ENCODE measurements at places on chromosomes 6 and 20.

DNA sequence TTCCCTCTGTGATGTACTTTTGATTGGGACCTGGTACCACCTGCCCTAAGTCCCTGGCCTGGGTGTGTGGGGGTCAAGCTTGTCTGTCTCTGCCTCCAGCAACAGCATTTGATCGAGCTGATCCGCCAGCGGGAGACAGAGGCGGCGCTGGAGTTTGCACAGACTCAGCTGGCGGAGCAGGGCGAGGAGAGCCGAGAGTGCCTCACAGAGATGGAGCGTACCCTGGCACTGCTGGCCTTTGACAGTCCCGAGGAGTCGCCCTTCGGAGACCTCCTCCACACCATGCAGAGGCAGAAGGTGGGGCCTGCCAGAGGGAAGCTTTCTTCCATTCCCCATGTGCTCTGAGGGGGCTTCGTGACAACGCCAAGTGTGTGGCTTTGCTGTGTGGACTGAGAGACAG lies 5.4 kb downstream of the GID8 start:
- no peak for DNase-seq

DNA sequence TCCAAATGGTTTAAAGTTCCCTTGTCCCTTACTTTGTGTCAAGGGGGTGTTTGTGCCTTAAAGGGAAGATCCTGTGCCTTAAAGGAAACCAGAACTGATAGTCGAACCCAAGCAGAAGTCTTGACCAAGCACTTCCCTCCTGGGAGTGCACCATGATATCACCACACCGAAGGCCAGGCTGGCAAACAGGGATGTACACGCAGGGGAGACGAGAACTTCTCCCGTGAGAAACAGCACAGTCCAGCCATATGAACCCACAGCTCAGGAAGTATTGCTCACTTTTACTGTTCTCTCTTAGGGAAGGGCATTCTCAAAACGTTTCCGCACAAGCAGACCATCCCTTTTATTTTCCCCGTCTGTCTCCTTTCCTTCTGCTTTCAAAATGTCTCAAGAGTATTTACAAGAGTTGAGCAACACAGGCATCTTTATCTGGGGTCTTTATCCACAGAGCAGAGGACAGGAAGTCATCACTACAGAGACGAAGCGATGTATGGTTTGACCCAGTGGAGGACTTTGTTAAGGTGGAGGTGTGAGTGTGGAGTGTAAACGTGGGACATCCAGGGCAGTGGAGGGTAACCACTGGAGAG lies 12.8 kb upstream of the SERPINB1 start:
- DNase-seq = no peak

DNA sequence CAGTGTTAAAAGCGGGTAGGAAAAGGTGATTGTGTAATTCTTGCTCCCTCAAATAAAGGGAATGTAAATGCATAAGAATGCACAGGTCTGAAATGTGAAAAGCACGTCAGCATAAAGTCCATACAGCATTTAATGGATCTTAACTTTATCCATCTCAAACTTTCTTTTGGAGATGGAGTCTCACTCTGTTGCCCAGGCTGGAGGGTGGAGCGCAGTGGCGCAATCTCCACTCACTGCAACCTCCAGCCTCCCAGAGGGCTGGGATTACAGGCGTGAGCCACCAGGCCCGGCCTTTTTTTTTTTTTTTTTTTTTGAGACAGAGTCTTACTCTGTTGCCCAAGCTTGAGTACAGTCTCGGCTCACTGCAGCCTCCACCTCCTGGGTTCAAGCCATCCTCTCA lies 33.4 kb downstream of the RNASET2 start:
- DNase-seq = no peak

- no peak for DNase-seq
These were observed 15.0 kb downstream of the RAB23 start for GRCh38 chr6:57207141-57207540.

- no peak for DNase-seq
These were observed 297.2 kb downstream of the GJA1 start for GRCh38 chr6:121732641-121733040.

GRCh38 chr20:62984666-62985443 lies 21.9 kb downstream of the BHLHE23 start:
- no peak for DNase-seq

DNA sequence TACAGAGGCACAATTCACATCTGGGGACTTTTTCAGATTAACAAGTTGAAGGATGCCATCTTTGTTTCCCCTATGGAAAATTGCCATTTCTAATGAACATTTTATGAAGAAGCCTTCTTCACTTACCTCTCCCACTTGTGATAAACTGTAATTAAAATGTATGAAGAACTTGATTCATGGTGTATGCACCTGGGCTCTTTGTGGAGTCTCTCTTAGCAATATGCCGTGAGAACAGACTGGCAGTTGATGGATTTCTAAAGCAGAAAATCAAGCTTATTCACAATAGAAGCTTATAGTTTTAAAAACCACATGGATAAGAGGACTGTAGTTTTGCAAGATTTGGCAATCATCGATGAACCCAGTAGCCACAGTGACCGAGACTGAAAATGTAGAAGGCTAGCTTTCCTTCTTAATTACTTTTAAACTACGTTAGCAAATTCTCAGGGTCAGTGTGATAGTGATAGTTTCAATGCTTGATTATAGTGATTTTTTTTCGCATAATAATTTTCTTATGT lies 270.6 kb downstream of the PRL start:
- no peak for DNase-seq

DNA sequence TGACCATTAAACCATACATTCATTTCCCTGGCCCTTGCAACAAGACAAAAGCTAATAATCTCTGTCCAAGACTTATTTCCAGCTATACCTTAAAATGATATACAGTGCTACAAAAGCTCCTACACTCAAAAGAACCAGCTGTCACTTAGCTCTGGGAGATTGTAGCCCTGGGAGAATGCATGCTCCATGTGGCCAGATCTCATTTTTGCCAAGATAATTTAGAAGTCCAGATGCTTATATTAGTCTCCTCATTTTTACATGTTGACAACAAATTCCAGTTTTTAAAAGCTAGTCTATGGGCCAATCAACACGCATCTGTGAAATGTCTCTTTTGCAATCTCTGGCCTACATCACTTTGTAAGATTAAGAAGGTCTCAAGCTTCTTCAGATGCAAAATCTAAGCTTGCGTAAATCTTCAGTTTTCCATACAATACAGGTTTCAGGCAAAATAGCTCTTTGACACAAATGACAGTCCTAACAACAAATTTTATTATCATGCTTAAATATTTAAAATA lies 27.1 kb downstream of the TASP1 start:
- no peak for DNase-seq

DNA sequence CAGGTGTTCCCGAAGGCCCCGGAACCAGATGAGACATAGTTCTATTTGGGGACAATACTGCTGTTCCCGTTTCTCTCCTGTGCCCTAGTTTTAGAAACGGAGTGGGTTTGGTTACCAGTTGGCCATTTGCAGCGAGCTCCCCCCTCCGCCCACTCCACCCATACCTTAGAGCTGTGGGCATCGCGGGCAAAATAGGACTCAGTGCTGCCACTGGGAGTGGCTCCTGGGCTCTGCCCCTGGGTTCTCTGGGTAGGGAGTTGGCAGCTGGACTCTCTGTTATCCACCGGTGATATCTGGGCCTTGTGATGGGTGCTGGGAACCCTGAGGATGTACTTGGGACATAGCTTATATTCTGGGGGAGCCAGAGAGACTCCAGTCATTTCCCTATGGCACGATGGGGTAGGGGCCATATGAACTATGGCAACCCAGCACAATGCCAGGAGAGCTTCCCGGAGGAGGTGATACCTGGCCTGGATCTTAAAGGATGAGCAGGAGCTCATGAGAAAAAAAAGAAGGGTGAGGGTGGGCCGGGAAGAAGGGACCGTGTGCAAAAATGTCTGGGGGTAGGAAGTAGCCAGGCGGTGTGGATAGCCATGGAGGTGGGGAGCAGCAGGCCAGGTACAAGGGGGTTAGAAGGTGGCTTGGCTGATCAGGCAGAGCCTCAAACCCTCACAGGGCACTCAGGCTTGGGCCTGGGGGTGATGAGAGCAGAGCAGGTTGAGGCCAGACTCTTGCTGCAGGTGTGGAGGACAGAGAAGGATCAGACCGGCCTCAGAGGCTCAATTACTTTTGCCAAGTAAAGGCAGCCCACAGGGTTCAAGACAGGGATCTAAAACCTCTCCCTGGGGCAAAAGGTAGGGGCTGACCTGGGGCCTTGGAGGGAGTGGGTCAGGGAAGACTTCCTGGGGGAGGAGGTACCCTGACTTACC lies 9.6 kb downstream of the SRC start:
- no peak for DNase-seq

DNA sequence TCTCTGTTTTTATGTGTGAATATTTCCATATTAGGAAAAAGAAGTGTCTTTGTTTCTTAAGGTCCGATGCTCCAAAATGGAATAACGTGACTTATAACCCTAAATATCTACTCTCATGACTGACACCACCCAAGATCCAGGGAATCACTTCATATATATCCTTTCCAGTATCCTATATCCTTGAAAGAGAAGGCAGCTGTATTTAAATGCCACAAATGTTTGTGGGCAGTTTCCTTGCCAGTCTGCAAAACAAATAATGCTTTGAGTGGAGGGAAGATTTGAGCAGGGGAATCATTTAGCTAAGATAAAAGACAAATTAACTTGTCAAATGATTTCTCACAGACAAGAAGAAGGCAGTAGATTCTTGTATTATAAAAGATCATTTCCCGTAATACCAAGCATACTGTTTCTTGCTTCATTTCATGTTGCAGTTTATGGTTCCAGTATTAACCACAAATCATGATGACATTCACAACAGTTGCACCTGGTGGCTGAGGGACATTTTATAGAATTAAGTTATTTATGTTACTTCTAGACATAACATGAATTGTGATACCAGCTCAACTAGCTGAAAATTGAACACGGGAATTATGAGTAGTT lies 30.0 kb upstream of the FABP7 start:
- DNase-seq = no peak

- DNase-seq = no peak
These were observed 54.2 kb downstream of the ARMC2 start for GRCh38 chr6:108902382-108902792.

GRCh38 chr6:147941143-147941542 lies 401.5 kb upstream of the SASH1 start:
- DNase-seq = no peak

DNA sequence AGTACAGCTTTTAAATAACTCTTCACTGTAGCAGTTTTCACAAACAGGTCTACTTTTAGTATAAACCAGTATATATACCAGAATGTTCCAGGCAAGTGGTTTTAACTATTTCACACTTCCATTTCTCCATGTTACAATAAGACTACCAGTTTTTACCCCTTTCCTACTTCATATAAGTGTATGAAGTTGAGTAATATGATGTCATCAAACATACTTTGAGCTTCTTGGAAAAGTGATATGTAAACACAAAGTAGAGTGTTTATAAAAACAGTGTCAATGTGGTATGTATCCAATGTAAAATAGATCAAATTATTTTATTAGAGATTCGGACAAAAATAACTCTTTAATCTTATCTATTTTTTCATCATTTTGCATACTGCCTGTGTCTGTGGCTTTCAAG lies 2.5 kb upstream of the PAQR8 start:
- no peak for DNase-seq

DNA sequence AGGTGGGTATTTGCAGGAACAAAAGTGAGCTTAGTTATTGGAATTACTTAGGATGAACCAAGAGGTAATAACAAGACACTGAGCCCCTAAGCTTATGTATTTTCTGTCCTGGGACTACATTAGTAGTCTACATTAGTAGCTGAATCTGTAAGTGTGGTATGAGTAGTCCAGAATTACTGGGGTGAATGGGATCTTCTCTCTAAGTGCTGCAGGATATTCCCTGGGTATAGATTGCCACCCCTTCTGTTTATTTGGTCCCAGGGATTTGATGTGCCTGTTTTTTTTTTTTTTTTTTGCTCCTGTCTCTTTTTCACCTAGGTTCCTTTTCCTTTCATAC lies 5.9 kb downstream of the CD2AP start:
- no peak for DNase-seq

DNA sequence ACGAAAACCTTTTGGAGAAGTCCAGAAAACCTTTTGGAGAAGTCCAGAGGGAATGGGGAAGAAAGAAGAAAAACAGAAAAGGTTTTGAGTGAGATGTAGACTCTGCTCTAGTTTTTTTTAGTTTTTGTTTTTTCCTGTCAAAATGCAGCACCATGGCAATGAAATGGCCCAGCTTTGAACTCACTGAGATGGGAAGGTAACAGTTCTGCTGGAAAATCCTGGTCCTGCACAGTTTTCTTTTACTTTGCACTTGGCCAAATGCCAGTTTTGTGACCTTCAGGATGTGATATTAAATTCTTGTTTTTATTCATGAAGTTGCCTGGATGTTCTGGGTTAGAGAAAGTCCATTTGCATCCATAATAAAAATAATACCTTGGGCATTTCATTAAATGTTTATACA lies 145.7 kb downstream of the CFAP61 start:
- DNase-seq = no peak

DNA sequence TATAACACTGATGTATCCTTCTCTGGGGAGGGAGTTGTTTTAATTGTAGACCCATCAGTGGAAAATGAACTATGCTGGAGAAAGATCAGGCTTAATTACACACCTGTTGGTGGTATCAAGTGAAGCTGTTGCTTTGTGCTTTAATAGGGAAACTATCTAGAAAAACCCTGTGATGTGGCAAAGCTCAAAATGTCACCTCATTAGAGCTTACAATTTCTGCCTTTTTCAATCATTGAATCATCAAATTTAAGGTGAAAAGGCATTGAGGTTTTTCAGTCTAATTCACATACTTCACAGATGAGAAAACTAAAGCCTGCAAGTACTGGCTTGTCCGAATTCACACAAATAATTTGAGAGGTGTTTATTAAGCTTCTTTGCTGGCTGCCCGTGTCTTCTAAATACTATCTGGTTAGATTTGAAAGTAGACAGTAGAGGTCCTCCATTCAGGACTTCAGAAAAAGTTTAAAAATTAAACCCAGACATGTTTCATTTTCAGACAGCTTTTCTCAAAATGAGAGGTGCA lies 143.3 kb upstream of the MAP3K7 start:
- DNase-seq = no peak

DNA sequence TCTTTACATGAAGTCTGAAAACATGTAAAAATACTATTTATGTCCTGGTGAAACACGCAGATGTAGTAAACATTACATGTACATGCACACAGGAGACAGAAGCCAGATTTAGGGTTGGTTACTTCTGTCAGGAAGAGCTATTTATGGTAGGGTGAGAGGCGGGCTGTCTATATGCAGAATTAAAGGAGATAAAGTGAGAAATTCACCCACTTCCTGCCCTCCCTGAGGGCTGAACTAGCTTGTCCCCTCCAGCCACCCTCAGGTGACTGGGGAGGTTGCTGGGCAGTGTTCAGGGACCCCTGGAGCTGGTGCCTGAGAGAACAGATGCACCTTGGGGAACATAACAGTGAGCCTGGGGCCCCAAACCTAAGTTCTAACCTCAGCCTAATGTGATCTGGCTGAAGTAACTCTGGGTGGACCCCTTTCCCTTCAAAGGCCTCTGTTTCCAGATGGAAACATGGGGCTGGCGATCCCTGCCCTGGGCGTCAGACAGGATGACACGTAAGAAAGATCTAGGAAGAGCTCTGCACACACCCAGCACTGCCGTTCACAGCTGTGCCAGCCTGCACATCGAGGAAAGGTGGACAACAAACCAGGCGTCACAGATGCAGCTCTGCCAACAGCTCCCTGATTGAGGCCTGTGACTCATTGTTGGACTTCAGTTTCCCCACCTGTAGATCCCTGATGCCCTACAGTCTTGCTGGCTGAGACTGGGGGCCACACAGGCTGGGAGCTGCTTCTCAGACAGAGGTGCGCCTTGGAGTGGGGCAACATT lies 1.3 kb downstream of the PI16 start:
- no peak for DNase-seq

- no peak for DNase-seq
These were observed 104.3 kb upstream of the BEND6 start for GRCh38 chr6:56850626-56851025.

Measured in activated CD4-positive, alpha-beta T cell treated with anti-CD3 and anti-CD28 coated beads for 4 hours (primary cell).